ENCODE measurements at places on chromosomes 2 and 18.

DNA sequence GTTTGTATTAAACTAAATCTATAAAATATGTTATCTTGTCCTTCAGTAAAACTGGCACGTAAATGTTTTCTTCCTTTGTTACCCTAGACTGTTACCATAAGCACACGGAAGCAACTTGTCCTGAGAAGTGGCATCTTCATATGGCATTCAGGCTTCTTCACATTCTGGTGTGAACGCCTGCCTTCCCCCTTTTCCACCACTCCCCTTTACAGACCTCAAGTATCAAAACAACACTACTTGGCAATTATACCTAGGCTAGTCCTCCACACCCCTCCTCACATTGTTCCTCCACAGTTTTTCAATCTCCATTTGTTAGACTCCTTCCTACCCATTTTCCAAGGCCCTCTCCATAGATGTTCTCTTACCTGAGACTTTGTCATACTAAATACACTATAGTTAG lies 2.9 kb downstream of the MEX3C start:
- H3K4me3 ChIP-seq, result peak overlapping the region; percentile 99
- DNase-seq, result no peak
- no peak overlapping the region for H3K27ac ChIP-seq
- no peaks in the 10 kb centered on the region for H3K36me3 ChIP-seq

DNA sequence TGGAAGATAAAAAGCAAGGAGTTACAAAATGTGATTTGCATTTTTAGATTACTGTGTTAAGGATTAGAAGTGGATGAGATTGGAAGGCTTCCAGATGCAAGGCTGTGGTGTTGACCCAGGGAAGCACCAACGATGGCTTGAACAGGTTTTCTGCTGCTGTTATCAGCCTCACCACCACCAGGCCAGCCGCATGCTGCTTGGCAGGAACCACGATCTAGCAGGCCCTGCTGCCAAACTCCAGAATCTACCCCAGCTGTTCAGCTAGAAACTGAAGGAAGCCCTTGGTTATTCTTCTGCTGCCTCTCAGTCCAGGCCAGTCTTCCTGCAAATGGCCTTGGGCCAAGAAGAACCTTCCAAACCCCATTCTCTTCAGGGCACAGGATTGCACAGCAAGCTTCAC lies 133.9 kb downstream of the MTCL1 start:
- DNase-seq, result no peak
- H3K4me3 ChIP-seq, result no peak overlapping the region
- no peak overlapping the region for H3K27ac ChIP-seq
- no peaks in the 10 kb centered on the region for H3K27me3 ChIP-seq

- DNase-seq, result no peak
- no peak overlapping the region for H3K27ac ChIP-seq
- H3K4me3 ChIP-seq, result no peak overlapping the region
- no peaks in the 10 kb centered on the region for H3K27me3 ChIP-seq
- no peaks in the 10 kb centered on the region for H3K36me3 ChIP-seq
- no peaks in the 10 kb centered on the region for H3K4me1 ChIP-seq
Observed at GRCh38 chr2:70541481-70542020, 12.1 kb downstream of the TGFA start.

DNA sequence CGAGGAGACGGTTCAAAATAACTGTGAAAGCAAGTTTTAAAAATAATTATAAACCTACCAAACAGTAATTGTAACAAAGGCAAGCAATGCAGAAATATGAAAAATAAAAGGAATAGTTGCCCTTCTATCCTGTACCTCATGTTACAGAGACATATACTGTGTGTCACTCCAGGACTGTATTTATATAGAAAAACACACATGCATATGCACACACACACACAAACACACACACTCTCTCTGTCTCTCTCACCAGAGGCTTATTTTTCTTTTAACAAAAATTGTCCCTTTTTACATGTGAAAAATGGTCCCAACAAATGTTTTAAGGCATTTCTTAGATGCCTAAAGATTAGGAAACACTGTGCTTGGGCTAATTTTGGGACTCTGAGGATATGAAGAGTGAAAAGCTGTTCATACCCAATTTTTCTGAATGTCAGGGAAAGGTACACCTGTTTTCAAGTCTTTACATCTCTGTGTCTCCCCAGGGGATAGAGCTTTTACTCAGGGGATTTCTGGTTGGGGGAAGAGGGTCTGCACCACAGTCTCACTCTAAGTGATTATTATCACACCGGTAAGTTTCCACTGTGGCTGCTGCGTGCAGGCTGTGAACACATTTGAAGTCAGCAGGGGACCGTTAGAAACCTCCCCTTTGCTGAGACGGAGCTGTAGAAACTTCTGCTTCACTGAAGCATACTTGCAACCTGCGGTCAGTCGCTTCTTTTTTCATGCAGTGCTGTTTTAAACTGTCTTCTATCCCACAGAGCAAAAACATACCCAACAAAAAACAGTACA lies 51.4 kb upstream of the SPAG16 start:
- H3K36me3 ChIP-seq, result no peaks in the 10 kb centered on the region
- DNase-seq, result no peak
- H3K27me3 ChIP-seq, result no peaks in the 10 kb centered on the region
- H3K27ac ChIP-seq, result no peak overlapping the region
- no peak overlapping the region for H3K4me3 ChIP-seq

DNA sequence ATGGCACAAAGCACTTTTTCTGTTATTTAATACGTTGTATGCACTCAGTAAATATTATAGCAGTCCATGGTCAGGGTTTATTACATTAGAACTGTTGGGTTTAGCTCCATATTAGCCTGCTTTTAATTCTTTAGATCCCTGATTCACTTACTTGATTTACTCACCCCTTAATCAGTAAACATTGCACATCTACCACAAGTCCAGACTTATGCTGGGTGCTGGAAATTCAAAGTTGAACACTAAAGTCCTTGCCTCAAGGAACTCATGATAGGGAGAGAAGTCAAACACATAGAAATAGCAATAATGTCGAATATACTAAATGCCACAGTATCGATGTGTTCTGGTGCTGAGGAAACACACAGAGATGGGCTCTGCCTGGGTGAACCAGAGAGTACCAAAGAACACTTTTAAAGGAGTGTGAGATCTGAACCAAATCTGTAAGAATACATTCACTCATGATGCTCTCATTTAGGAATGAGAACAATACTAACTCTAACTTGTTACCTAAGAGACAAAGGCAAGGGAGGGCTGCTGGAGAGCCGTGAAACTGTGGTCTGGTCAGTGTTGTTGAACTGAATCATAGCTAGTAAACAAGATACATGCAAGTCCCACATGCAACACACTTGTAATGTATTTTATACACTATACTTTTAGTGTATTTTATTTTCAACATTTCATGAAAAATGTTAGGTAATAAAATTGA lies 4.9 kb downstream of the STAT4 start:
- DNase-seq, result no peak
- no peak overlapping the region for H3K4me3 ChIP-seq
- H3K27ac ChIP-seq, result no peak overlapping the region
- H3K4me1 ChIP-seq, result 0 out of 2 replicates have a peak, but pooled peaks cover 2% of the 10 kb centered on the region
- no peaks in the 10 kb centered on the region for H3K36me3 ChIP-seq
- peaks cover 5% of the 10 kb centered on the region for H3K27me3 ChIP-seq

Data from H1 (cell line).